ENCODE measurements at places on chromosomes 12 and 14.

DNA sequence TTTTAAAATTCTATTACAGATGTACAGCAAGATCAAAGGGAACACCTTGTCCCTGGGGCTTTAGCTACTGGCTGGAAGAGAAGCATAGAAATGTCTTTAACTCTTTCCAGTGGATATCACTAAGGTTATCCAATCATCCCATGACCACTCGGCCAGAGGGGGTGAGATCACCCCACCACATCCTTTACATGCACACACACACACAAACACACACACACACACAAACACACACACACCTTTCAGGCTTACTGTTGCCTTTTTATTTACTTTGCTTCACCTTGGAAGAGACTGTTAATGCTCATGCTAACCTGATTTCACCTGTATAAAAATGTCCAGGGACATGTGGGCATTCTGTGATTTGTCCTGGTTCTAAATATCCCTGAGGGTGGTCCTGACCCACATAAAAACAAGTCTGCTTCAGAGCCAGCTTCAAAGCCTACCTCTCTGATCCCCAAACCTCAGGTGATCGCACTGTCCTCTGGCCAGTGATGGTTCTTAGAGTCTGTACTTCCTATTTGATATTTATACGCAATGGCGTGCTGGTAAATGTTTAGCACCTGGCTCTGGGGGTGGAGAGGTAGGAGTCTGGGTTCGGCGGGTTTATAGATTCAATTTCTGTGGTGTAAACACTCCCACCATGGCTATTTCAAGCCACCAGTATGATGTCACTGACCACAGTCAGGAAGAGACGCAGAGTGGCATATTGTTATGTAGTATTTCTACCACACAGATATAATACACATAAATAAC lies 166.1 kb upstream of the EEA1 start:
- no peak for DNase-seq

- DNase-seq = no peak
Measured at GRCh38 chr12:109743076-109743910, 29.7 kb downstream of the FAM222A start.

GRCh38 chr14:63562405-63562804 lies 19.2 kb upstream of the PPP2R5E start:
- DNase-seq = no peak

DNA sequence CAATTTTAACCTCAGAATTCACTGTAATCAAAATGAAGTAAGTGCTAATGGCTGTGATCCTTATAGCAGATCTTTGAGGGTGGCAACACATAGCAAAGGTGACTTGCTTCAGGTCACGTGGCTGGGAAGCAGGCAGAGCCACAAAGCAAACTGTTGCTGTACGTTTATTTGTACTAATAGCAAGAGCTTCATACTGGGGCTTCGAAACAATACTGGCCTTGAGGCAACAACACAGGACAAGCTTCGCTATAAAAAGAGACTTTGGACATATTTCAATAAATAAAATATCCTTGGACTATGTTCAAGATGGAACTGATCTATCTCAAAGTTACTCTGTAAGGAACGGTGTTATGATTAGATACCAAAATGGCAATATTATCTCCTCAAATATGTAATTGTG lies 44.6 kb downstream of the MSRB3 start:
- DNase-seq = no peak

GRCh38 chr12:118055144-118055557 lies 5.8 kb downstream of the WSB2 start:
- peak; percentile 86 for DNase-seq

- DNase-seq = no peak
Measured at GRCh38 chr14:70742316-70742715, 67.0 kb downstream of the MAP3K9 start.
